Stimulated activated CD4-positive, alpha-beta T cell treated with anti-CD3 and anti-CD28 coated beads, Interleukin-15, amount 100 ng/mL, for 1 hour (primary cell): ENCODE measurements at places on chromosomes 16 and 17.

- no peak for DNase-seq
Measured at GRCh38 chr16:57794849-57795430, 7.4 kb downstream of the KIFC3 start.

GRCh38 chr17:42521666-42522262 lies 14.3 kb upstream of the NAGLU start:
- DNase-seq, result no peak

DNA sequence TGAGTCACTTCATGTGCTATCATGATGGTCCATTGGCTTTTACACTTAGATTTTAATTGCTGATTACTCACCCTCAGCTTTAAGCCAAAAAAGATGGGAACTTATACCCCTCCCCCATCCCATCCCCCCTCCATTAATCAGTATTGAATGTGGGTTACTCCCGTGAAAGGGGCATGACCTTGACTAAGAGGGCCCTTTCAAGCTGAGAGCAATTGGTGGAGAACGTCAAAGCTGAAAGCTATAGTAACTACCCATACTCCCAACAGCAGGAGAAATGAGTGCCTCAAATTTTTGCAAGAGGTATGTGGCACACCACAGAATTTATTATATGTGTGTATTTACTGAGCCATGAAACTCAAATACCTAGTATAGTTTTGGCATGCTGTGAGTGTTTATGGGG lies 99.7 kb upstream of the CDH8 start:
- no peak for DNase-seq

DNA sequence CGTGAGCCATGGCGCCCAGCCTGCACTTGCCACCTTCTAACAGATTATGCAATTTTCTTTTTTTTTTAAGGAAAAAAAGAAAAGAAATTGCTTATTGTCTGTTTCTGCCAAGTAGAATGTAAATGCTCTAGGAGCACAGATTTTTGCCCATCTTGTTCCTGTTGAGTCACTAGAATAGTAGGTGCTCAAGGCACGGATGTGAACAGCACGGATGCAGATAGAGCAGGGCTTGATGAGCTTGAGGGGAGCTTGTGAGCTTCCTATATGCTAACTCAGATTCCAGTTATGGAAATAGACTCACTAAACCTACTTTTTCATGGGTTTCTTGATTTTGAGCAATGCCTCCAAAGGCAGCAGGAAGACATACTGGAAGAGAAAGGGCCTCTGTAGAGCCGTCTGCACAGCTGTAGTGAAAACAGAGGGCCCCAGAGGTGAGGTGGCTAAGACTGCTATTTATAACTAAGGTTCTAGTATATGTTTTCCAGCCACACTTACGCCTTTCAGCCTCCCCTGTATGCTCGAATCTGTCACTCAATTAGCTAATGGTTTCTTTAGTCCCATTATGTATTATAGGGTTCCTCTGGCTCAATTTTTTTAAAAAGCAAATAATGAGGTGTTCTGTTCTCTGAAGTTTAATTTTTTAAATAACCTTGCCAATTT lies 72.8 kb downstream of the WWP2 start:
- no peak for DNase-seq

DNA sequence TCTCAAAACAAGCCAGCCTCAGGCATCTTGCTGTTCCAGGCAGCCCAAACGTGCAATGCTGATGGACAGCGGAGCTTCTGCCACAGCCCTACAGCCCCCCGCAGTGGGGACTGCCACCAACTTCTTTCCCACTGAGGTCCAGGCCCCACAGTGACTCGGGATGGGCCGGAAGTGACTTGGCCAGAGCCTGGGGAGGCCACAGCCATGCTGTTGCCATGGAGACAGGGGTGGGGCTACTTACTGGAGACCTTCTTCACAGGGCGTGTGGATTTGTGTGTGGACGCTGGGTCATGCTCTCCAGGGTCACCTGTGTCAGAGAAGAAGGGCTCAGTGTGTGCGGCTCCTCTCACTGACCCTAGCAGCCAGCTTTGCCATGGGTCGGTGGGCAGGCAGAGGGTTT lies 15.0 kb downstream of the TRIM25 start:
- DNase-seq, result no peak

GRCh38 chr16:74296104-74296431 lies 546 bp upstream of the PSMD7 start:
- no peak for DNase-seq

GRCh38 chr17:17790637-17791464 lies 45.9 kb downstream of the SREBF1 start:
- no peak for DNase-seq

DNA sequence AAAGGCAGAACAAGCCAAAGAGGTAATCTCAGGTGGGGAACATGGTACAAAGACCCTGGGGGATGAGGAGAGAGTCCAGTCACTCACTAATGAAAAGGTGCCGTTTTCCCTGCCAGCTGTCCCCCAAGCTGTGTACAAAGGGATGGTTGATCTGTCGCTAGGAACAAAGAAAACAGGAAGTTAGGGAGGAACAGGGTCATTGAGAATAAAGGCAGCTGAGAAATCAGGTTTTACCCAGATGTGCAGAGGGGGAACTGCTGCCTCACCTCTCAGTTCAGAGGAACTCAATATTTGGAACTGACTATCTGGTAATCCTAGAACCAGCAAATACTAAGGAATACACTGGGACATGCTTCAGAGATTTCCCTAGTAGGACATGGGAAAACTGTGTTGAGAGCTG lies 1.5 kb downstream of the RSKR start:
- no peak for DNase-seq

- DNase-seq, result no peak
Measured at GRCh38 chr16:19588661-19589060, 33.2 kb downstream of the VPS35L start.

- DNase-seq, result no peak
Measured at GRCh38 chr17:44108440-44109311, 14.8 kb downstream of the HDAC5 start.

DNA sequence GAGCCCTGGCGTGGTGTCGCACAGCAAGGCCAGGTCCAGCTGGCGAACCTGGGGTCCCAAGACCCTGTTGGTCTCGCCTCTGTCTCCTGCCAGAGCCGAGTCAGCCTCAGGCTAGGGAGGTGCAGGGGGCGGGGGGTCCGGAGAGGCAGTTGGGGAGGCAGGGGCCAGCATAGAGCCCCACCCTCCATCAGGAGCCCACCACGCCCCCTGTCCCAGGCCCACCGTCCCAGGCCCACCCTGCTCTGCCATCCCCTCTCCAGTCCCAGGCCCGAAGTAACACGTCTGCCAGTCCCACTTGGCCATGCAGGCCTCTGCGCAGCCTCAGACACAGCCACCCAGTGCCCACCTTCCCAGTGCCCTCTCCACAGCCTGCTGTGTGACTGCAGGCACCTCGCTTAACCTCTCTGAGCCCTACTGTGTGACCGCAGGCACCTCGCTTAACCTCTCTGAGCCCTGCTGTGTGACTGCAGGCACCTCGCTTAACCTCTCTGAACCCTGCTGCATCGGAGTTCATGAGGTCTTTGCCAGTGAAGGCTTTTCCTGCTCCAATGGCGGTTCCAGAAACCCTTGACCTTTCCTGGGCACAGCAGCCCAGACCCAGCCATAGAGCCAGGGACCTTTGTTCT lies 29.3 kb downstream of the ZNF469 start:
- DNase-seq, result no peak

GRCh38 chr16:19292186-19292585 lies 6.7 kb downstream of the CLEC19A start:
- DNase-seq, result no peak

GRCh38 chr16:89575247-89576152 lies at the start of gene CPNE7:
CPNE7 (plus strand) TSS chr16:89575758; CDS start chr16:89575898, 140 bp downstream.
- DNase-seq, result no peak

DNA sequence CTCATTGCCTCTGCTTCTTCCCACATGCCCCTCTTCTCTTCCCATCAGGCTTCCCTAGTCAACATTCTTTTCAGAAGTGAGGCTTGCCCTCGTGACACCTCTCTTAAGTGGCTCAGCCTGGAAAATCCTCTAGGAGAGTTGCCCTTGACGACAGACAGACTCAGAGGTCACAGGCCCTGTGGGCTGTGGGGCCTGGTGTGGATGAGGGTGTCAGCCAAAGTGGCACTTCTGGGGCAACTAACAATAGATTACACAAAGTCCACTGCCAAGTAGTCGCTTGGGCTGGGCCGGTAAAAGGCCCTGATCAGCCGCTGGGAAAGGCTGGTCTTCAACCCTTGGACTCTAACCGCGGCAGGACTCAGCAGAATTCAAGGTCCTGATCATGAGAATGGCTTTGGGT lies 33.7 kb upstream of the METTL16 start:
- DNase-seq, result no peak

GRCh38 chr17:69357701-69358100 lies 30.8 kb upstream of the ABCA5 start:
- DNase-seq, result no peak

GRCh38 chr16:78323315-78323714 lies 223.9 kb downstream of the WWOX start:
- DNase-seq, result no peak

- no peak for DNase-seq
Measured at GRCh38 chr17:78751447-78752161, 30.5 kb downstream of the CYTH1 start.

- DNase-seq, result no peak
Measured at GRCh38 chr17:40705584-40705983, 2.0 kb upstream of the KRT24 start.

- no peak for DNase-seq
Measured at GRCh38 chr17:2909175-2909845, 113.1 kb downstream of the RAP1GAP2 start.

GRCh38 chr17:51830451-51830850 lies 328.1 kb downstream of the CA10 start:
- DNase-seq, result no peak

DNA sequence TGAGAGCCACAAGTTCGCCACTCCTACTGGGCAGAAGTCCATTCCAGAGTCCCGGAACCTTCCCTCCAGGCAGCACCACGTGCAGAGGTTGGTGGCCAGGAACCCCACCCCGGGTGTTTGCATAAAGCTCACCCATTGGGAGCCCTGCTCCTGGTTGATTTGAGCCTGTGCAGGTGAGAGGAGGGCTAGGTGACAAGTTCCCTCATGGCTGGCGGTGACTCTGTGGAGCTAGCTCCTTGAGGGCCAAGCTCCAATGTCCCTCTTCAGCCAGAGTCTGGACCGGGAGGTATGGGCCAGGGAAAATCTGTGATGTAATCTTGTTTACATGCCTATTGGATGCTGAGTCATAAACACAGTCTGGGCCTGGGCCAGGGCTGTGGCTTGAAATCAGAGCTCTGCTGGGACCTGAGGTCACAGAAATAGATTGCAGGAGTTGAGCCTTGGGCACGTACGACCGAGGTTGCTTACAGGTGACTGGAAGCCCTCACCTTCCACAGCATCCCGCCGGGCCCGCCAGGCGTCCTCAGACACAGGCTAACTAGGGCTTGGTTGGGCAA lies 118.9 kb downstream of the AATF start:
- no peak for DNase-seq

- DNase-seq, result no peak
Measured at GRCh38 chr17:78572239-78573205, 4.7 kb downstream of the DNAH17 start.

DNA sequence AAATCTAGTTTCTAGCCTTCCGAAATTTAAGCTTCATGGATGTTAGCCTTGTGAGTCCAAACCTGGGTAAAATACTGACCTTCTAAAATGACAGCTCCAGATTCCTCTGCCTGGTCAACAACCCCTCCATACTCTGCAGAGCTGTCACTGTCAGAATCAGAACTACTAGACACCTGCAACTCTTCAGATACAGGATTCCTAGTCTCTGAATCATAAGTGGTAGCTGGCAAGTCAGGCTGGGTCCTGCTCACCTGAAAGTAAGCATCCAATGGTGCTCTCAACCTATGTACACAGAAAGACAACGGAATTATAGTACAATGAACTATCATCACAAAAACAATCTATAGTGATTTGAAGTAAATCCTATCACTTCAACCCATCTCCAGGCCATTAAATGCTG lies 14.8 kb downstream of the RFWD3 start:
- DNase-seq, result no peak
